Caudate nucleus (tissue), 63 donors: ENCODE measurements at places on chromosomes 5 and 9.
A peak's percentile ranks its signal among the peaks of the same experiment; 100 is the strongest.

DNA sequence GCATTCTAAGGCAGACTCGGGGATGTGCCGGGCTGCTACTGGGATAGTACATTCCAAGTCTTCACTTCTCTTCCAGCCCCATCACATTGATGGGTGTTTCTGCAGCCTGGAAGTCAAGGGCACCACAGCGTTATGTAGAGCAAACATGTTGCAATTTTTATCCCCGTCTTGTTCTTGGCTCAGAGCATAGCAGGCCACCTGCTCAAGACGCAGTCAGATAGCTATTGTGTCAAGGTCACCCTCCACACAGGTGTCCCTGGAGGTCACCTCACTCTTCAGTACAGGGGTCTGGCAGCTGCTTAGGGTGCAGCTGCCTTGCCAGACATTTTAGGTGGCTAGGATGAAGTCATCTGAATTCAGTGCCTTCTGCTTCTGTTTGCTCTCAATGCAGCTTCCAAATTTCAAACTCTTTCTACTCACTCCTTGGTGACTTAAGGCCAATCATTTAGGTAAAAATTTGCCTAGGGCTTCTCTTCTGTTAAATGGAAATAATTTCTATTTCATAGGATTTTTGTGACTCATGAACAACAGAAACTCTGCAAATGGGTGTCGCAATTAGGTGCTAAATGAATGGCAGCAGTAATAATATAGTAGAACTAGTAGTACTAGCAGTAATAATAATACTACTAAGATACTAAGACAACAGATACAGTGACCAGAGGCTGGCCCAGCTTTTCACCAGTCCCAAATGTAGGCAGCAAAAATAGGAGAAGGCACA is 24.3 kb downstream of the KCNV2 start:
- DNase-seq, result no peak

GRCh38 chr5:143618141-143618540 is 193.8 kb upstream of the HMHB1 start:
- DNase-seq, result no peak

DNA sequence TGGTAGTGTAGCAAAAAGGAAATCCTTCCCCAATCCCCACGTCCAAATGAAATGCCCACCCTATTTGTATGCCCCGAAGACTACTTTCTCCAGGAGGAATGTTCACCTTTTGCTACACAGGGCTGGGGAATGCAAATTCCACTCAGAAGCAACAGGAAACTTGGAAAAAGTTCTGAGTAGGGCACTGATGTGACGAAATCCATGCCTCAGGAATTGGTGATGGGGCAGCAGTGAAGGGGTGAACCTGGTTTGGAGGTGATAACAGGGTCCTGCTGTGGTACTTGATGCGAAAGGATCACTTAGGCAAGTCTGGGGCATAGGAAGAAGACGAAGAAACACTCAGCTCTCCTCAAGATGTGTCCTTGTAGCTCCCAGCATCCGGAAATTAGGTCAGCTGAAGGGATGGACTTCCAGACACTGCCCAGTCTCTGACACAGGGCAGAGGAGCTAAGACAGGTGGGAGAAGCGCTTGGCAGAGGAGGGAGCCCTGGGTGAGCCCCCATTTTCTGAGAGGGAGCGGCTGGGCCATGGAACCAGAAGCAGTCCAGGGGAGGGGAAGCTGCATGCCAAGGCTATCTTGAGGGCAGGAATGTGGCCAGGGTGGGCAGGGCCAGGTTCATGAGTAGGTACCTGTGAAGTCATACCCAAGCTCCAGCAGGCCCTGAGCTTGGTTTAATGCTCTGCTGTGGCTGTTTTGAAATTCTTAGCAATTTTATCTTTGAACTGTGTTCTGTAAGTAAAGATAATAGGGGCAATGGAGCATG is 22.2 kb upstream of the MVB12B start:
- no peak for DNase-seq

DNA sequence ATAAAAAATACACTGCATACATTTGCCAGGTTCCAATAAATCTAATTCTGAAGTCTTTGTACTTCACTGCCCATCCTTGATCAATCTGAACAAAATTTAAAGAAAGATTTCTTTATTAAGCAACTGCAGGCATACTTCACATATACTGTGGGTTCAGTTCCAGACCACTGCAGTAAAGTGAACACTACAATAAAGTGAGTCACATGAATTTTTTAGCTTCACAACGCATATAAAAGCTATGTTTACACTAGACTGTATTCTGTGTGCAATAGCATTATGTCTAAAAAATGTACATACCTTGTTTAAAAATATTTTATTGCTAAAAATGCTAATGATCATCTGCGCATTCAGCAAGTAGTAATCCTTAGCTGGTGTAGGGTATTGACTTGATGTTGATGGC is 52.1 kb downstream of the SSBP2 start:
- DNase-seq, result no peak

DNA sequence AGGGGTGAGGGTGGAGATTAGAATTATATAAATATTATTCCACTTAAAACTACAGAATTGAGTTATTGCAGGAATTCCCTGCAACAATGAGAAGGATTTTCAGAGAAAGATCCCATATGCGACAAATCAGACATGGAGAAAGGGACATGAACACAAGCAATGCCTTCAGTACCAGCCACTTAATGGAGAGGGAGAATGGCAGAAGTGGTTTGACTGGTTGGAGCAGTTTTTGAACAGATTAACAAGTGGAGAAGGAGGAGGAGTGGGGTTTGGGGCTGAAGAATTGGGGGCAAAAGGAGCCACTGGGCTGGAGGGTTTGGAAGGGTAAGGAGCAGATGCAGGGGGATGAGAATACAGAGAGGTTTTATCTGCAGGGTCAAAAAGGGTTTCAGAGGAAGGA is 620.9 kb upstream of the PTPRD start:
- no peak for DNase-seq

GRCh38 chr5:170059221-170059620 is 46.5 kb upstream of the FOXI1 start:
- DNase-seq, result no peak

GRCh38 chr5:158198636-158199035 is 339.7 kb upstream of the CLINT1 start:
- DNase-seq, result no peak

- no peak for DNase-seq
These were observed 161.6 kb upstream of the CD180 start for GRCh38 chr5:67358186-67358585.

- no peak for DNase-seq
These were observed 2.0 kb downstream of the ST8SIA4 start for GRCh38 chr5:100900796-100901781.

DNA sequence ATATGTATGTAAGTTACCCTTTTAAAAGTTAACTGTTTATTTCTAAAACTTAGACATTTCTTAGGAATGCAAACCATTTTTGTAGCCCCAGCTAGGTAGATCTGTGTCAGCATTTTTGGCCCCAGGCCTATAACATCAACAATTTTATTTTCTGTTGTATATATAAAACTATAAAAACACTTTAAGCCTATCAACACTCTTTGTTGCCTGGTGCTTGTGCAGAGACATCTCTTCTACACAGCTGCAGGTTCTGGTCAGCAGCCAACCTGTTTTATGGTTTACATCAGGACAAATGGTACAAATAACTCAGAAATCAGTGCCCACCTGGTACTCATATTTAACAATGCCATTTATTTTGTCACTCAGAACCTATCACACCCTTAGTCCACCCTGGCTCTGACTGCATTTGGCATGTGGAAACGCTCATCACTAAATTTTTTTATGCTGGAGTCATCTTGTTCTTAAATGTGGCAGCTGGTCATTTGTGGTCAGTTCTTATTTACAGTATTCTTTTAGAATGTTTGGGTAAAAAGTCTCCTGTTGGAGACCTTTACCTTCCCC is 173.4 kb downstream of the DNAH5 start:
- DNase-seq, result no peak

DNA sequence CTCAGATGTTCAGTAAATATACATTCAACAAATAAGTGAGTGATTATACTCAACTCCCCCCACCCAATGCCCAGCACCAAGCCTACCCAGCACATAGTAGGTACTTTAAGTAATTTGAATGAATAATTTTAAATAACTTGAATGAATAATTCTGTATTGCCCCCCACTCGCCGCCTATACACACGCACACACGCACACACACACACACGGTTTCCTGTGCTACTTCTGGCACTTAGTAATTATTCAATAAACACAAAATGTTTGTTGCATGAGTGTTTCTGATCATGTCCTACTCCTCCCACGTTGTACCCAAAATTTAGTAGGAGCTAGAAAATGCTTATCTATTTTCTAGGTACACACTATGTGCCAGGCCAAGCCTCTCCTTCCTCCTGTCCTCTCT is 16.2 kb downstream of the PCDH12 start:
- DNase-seq, result no peak

- DNase-seq, result peak; percentile 14
These were observed 97.1 kb downstream of the GOLPH3 start for GRCh38 chr5:32076699-32077695.

GRCh38 chr9:68678430-68678829 is 26.6 kb upstream of the PIP5K1B start:
- DNase-seq, result no peak

DNA sequence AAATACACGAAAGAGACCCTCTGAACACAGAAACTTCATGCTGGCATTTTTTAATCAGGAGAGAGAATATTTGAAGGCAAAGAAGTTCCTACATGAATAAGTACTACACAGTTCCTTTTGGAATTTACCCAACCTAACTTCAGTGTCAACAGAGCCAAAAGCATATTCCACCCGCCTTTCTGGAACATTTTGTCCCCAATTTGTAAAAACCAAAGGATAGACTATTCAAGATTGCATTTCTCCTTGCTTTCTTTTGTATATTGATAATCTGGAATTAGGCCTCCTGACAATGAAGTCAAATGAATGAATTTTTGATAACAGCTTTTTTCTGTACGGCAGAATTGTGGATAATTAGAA is 39.4 kb upstream of the TRAF1 start:
- no peak for DNase-seq

- DNase-seq, result no peak
These were observed 106.1 kb downstream of the PCSK1 start for GRCh38 chr5:96326902-96327301.

DNA sequence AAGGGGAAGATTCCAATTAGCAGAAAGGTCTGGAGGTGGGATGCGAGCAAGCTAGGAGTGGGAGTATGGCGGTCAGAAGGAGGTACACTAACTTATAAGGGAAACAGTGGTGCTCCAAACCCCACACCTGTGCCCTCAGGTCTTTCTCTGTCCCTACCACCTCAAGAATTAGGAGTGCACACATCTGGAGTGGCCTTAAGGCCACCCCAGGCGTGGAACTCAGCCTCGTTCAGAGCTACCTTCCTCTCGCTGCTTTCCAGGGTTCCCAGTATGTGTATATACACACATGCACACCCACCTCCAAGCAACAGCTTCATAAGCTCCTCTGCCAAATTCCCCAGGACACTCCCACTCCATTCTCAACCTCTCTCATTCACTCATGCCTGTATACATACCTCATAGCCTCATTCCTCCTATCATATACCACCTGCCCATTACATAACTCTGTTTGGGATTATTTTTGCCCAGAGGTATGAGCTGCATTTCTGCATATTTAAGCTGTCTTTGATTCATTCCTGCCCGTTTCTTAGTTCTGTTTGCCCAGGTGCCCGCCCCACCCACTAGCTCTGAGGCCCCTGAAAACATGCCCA is 118.7 kb downstream of the PSD2 start:
- DNase-seq, result no peak

DNA sequence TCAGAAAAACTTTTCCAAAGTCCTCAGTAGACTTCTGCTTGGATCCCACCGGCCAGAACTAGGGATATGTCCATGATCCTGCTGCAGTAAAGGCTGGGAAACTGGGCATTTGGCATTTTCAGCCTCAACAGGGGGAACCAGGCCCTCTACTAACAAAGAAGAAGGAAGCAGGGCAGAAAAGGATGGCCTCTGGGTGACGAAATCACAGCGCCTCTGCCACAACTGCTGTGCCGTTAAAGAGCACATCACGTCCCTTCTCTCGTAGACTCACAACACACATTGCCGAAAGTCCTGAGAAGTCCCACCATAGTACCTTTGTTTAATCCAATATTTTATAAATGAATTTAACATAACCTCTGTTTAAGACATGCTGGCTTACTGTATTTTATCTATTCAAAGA is 10.4 kb upstream of the AFAP1L1 start:
- no peak for DNase-seq

- no peak for DNase-seq
These were observed 560.8 kb downstream of the BNC2 start for GRCh38 chr9:16309469-16310271.

DNA sequence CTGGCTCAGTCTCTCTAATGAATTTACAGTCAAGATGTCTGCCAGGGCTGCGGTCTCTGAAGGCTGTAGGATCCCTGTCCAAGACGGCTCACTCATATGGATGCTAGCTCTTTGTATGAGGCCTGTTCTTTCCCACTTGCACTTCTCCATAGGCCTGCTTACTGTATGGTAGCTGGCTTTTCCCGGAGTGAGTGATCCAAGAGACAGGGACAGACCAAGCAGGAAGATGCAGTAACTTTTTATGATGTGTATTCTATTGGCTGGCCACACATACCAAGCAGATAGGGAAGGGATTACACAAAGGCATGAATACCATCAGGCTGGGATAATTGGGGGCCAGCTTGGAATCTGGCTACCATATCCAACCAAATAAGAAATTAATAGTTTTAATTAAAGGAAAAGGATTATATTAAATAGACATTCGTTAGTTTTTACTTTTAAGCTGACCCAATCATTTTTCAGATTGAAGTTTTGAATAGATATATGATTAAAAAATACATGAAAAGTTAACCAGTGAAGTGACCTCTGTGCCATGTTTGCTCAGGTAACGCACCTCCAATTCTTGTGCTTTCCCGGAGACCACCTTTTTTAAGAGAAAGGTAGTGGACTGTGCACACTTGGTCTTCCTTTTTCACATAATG is 20.6 kb downstream of the NSD1 start:
- DNase-seq, result no peak

DNA sequence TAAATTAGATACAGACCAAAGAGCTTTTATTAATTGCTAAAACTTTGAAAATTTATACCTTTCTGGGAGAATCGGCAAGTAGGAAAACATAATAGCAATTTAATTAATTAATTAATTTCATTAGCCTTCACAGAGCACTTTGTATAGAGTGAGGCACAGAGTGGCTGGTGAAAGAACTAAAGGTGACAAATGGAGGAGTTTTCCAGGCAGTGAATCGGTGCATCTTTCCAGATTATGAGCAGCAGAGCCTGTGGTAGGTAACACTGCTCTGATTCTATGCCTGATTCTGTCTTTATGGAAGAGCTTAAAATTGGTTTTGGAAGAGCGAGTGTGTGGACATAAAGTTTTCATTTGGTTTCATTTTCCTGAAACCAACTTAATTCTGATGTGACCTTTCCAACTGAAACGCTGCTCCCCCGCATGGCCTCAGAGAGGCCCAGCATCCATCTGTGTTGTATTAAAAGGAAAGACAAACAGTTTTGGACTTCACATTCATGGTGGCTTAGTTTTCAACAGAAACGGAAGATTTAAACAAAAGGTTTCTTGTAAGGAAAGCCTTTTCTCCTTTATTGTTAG is 188.9 kb upstream of the RPS23 start:
- no peak for DNase-seq

DNA sequence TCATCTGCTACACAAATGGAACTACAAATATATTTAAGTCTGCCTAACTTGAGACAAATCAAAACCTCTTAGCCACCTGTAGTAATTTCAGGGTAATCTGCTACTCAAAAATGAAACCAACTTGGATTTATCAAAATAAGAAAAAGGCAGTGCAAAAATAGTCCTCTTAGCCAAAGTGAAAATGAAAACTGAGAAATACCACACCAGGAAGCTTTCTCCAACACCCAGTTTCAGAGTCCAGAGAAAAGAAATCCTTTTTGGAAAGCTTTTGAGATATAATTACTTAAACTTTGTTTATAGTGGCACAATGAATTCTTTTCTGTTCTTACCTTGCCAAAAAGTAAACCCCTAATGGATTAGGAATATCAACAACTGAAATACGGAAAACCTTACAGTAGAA is 990.4 kb downstream of the EFNA5 start:
- no peak for DNase-seq
